Urothelium cell line (cell line): ENCODE measurements at places on chromosomes 2 and 18.
A peak's percentile ranks its signal among the peaks of the same experiment; 100 is the strongest.

DNA sequence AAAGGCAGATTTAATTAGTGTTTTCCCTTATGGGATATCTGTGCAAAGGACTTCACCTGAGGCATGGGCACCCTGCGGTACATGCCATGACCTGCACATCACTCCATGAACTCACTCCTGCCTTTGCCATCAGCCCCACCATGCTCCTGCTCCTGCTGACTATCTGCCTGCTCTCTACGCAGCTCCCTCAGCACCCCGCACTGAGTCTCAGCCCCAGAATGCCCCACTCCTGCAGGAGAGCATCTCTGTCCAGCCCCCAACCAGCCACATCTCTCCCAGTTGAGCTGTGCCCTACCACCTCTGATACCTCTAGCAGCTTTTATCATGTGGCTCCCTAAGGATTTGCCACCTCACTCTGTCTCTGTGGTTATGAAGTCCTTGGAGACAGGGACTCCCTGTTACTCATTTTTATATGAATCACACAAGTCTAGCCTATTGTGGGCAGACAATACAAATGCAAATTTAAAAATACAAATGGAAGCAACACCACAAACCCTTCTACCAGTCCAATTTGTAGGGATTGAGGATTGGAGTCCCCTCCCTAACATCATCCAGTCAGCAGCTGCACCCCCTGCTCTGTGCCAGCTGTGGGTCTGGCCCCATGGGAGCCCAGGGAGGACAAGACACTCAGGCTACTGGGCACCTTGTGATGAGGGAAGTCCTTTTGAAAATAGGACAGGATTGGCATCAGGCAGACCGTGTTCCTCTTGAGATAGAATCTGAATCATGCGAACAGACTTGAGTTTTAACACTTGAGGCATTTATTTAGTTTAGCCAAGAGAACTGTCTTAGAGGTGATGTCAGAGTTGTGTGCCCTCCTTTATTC, 689.6 kb upstream of the HS6ST1 start:
- DNase-seq = no peak

GRCh38 chr18:39780774-39781173, 2174.3 kb upstream of the PIK3C3 start:
- DNase-seq = no peak

- DNase-seq = peak; percentile 57
Observed at GRCh38 chr2:135709992-135710391, 31.7 kb upstream of the UBXN4 start.

DNA sequence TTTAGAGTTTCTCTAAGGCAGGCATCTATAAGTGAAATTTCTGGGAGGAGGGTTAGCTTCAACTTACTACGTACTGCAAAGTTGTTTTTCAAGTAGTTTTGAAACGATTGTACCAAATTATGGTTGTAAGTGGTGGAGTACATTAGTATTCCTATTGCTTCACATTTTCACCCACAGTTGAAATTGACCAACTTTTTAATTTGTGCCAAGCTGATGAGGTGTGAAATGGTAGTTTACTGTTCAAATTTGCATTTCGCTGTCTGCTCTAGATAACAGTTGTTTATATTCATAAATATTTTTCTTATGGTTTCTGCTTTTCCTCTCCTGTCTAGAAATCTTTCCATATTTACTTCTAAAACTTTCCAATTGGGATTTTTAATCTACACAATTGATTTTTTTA, 18.6 kb downstream of the NPC1 start:
- DNase-seq = no peak

DNA sequence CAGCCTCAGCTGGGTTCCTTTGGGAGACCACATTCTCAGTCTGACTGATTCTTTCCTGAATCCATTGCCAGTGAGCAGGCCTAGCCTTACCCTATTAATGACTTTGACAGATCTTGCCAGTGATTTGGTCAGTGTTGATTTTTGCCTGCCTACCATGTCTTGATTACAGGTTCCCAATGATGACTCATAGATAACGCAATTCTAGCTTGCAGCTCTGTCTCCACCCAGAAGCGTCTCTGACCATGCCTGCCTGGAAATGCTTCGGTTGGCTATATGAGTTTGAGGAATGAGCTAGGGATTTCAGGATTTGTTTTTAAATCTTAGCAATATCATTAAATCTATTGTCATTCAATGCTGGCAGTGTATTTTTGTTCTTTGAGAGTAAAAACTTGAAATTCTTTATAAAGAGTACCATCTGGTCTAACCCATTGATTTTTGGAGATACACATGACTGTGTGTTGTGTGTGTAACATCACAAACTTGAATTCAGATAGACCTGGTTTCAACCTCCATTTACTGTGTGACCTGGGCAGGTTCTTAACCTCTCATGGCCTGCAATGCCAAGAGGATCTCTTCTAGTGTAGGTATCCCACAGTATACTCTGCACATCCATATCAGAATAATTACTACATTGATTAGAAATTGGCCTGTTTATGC, 57.0 kb downstream of the CCDC150 start:
- peak; percentile 8 for DNase-seq

DNA sequence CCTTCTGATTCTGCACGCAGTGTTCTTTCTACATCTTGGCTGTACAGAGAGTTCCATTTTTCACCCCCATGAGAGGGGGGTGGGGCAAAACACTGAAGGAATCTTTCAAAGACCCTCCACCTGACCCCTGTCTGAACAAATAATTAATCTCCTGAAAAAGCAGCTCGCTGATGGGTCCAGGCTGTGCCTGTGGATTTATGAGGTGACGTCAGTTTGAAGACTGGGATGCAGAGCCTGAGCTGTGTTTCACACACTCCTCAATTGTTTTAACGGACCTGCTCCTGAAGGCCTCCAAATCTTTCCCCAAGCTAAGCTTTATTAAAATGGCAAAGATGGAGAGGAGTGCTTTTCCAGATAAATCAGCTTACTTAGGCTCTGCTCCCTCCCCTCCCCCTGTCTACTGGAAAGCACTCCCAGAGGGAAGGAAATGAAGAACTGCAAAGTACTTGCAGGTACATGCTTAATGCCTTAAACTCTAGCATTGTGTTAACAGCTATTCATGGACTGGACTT, 390.2 kb upstream of the TNP1 start:
- DNase-seq = no peak

DNA sequence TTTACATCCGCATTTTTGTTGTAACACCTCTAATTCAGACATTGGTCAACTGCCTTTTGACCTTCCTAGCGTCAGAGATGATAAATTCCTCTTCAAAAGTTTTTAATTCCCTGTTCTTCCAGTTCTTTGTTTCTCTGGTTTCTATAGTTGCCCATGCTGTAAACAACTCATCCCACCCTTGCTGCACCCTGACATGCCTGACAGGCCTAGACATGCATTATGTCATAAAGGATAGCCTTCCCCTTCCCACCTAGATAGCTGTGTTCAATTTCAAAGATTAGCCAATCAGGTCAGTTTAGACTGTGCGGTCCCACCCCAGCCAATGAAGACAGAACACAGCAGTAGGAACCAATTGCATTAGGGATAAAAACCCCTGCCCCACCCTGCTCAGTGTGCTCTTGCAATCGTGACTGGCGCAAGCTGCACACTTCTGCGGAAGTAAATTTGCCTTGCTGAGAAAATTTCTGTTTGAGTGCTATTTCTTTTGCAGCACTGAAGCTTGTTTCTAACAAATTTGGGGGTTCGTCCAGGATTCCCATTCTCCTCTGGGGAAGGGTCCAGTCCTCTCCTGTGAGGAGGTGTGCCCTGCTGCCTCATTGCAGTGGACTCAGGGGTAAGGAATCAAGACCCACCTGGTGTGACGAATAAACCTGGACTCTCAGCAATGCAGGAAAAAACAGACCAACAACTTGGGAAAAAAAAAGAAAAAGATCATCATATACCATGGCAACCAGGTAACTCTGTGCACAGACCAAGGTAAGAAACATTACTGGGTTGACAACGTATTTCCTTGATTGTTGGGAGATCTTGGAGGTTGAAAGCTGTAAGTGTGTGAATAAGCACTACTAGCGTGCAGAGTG, 9.1 kb upstream of the SAP130 start:
- DNase-seq = no peak

DNA sequence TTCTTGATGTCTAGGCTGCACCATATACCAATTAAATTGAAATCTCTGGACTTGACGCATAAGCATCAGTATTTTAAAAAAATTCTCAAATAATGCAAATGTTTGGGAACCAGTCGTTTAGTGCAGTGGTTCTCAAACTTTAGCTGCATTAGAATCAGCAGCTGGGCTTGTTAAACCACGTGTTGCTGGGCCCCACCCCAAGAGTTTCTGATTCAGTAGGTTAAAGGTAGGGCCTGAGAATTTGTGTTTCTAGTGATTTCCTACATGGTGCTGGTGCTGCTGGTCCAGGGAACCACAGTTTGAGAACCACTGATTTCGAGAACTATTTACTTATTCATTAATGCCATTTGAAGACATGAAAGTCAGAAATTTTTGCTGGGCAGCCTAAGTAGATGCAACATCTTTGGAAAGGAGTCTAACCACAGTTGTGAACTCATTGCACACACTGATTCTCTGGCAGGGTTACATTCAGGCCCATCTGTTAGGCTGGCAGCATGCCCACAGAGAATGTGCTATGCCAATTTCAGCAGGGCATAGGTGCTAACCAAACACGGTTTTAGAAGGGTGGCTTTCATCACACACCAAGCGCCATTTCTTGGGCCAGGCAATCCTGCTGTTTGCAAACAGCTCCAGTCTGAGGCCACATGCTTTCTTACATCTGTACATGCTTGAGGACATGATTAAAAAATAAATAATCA, 26.4 kb upstream of the ATP5MC3 start:
- no peak for DNase-seq

DNA sequence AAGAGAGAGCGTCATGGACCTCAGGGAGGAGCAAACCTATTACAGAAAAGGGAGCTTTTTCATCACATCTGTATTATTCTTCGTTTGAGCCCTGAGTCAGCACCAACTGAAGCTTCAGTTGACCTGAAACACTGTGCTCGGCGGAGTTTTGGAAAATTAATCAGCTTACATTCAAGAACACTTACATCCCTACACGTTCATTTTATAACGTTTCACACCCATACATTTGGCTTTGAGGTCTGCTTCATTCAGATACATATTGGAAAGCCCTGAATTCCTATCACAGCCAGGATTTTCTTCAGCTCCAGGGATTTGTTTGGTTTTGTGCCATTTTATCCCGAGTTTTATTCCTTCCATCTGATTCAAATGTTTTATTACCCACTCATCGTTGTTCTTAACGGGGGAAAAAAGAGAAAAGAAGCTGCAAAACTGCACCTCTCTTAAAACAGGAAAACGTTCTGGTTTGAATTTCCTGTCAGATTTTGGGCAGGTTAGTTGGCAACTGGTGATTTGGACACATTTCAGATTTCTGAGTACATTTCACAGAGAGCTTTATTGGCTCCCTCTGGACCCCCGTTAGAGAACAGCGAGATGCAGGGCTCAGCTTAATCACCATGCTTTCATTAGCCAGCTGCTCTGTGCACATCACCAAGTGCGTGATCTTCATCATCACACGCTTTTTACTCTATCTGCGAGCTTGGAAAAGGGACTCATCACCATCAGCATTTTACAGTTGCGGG, 88.8 kb downstream of the CDC42EP3 start:
- no peak for DNase-seq

DNA sequence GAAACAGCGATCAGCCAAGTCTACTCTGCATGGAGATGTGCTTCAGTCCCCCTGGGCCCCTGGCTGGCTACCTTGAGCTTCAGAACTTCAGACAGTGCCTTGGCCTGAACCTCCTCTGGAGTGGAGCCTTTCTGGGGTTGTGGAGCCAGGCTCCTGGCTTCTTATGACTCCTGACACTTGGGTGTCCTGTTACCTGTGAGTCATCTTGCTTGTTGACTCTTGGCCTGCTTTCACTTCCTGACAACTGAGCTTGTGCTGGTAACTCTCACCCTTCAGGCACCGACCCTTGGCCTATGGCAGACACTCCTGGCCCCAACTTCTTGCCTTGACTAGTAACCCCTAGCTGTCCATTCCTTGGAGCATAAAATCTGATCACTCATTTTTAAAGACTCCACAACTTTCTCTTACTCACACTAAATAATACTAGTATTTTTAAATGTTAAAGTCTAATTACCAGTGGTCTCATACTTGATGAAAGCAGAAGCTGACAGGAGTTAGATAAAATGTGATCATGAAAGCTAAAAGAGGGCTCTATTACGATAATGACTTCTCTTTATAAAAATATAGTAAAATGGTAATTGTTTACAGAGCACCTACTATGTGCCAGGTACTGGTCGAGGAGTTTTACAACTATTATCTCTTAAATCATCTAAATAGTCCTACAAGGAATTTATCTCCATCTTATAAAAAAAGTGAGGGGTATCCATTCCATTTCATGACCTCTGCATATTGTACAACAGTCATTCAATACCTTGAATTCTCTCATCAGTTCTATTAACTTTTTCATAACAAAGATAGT, 46.3 kb upstream of the VIT start:
- peak; percentile 80 for DNase-seq

GRCh38 chr2:11355194-11356053, 11.0 kb upstream of the ROCK2 start:
- DNase-seq = no peak

DNA sequence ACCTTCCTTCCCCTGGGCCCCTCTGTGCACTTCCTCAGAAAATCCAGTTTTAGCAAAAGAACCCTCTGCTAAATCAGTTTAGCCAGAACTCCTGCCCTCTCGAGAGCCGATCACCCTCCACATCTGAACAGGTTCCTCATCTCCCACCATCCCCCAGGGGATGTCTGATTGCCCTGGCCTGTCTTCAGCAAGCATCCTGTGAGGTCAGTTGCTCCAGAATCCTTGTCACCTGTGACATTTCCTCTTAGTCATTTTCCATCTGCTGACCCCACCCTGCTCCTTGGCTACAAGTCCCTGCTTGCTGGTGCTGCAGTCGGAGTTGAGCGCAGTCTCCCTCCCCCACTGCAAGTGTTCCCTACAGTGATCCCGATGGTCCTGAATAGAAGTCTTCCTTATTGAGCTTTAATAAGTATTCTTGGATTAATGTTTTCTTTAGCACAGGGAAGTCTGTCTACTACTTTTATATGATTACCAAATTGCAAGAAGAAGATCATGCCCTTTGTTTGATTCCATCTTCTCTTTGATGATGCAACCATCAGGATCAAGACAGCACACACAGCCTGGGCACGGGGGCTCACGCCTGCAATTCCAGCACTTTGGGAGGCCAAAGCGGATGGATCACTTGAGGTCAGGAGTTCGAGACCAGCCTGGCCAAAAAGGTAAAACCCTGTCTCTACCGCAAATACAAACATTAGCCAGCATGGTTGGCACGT, 30.9 kb upstream of the UBE2F start:
- no peak for DNase-seq
